ENCODE measurements at places on chromosomes 2 and 18.

DNA sequence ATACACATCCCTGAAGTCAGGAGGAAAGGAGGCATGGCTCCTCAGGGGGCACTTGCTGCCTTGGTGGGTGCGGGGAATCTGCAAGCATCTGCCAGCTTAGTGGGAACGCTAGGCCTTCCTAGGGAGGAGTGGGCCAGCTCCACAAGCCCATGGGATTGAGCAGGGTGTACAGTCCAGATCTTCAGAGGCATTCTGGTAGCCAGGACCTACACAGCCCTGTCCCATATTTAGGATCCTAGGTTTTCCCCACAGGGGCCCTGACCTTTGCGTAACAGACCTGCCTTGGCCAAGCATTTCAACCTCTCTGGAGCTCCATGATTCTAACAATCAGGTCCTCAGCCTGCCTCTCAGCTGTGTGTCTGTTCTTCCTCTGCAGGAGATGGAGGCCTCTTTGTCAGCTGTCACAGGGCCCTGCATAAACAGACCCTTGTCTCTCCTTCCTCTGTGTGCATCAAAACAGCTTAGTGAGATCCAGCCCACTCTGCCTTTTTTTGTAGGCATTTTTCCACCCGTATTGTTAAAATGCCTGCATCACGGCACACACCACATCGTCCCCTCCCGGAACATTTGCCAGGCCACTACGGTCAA is 140.2 kb upstream of the NDUFV2 start:
- no peak for DNase-seq

DNA sequence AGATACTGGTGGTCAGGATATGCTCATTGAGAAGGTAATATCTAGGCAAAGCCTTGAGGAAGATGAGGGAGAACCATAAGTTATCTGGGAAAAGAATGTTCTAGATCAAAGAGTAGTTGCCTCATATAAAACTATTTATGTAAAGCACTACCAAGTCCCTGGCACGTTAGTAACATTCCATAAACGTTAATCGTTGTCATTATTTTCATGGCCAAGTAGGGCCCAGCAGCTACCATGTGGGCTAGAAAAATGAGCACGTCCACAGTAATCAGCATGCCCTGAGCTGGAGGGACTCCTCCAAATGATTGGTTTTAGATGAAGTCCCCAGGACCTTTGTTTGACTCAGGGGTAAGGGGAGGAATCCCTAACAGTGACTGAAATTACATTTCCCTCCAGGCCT is 32.7 kb upstream of the AFTPH start:
- DNase-seq: no peak

DNA sequence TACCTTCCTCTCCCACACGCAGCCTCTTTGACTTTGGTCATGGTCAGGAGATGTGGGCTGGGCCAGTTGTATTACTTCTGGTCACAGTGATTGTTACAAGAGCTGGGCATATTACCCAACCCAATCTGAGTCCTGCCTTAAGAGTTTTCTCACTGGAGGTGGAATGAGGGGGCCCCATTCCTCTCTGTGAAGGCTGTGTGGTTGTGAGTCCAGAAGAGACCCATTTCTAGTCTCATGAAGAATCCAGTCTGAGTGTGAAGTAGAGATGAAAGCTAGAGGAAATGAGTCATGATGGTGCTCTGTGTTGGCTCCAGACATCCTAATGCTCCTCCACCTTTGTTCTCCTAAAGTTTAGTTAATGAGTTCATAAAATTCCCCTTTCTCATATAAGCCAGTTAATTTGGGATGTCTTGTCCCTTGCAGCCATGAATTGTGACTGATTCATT is 50.8 kb upstream of the RASGRP3 start:
- DNase-seq: no peak

GRCh38 chr2:239463541-239464165 is 62.8 kb upstream of the HDAC4 start:
- no peak for DNase-seq

DNA sequence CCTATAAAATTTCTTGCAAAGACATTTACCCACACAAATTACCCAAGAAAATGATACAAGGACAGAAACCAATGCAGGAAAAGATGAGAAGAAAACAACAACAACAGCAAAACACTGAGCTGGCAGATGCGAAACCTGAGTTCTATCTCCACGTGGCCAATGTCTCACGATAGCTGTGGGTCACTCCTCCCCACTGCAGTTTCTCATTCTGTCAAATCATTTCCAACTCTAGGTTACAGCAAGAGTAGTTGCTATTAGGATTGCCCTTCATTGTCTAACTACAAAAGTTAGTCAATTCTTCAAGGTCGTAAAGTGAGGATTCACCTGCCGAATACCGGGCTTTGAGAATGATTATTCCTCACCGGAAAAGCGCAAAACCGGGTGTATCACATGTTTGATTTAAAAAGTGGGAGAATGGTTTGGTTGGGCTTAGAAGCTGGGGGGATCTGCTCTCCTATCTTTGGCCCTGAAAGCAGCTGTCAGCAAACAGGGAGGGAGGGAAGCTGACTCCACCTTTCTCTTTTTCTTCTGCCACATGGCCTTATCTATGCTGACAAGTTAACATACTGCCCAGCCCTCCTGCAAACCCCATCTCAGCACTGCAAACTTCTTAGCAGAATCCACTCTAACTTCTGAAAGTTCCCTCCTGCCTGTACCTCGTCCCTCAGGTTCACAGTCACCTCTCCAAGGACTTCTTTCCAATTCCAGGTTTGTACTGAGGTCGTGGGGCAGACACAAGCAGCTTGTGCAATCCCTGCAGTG is 473.0 kb downstream of the SOX11 start:
- no peak for DNase-seq

DNA sequence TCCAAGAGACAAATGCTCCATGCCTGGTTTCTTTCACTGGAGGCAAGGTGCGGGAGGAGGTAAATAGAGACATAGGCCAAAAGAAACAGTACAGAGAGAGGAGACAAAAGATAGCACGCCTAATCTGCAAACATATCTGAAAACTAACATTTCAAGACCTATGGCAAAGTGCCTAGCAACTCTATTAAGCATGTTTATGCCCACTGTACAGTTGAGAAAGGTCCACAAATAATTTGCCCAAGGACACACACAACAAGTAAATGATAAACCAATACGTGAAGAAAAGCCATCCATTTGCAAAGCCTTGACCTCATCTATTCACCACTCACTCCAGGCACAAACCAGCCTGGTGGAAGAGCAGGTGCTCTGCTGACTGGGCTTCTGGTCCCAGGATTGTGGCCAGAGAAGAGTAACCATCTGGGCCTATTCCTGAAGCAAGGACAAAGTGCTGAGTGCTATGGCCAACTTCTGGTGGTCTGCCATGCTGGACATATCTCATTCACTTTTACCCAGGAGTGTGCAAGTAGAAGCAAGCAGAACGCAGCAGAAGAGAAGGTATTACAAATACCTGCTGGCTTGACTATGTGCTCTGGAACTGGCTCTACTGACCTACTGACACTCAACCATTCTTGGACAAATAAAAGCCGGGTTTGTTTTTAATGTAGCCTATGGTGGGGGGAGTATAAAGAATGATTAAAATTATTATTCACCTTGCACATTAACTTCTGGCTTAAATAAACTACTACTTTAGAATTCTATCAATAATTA is 25.3 kb downstream of the TMEM131 start:
- no peak for DNase-seq

DNA sequence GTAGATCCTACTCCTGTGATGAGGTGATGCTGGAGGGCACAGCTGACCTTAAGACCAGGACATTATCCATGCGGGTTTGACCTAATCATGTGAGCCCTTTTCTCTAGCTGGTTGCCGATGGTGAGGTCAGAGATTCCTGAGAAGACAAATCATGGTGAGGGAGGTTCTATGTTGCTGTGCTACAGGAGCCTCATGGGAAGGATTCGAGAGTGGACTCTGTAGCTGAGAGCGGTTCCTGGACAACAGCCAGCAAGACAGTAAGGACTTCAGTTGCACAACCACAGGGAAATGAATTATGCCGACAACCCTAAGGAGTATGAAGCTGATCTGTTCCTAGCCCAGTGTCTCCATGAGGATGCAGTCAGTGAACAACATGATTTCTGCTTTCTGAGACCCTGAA is 80.4 kb downstream of the EPB41L3 start:
- DNase-seq: no peak

DNA sequence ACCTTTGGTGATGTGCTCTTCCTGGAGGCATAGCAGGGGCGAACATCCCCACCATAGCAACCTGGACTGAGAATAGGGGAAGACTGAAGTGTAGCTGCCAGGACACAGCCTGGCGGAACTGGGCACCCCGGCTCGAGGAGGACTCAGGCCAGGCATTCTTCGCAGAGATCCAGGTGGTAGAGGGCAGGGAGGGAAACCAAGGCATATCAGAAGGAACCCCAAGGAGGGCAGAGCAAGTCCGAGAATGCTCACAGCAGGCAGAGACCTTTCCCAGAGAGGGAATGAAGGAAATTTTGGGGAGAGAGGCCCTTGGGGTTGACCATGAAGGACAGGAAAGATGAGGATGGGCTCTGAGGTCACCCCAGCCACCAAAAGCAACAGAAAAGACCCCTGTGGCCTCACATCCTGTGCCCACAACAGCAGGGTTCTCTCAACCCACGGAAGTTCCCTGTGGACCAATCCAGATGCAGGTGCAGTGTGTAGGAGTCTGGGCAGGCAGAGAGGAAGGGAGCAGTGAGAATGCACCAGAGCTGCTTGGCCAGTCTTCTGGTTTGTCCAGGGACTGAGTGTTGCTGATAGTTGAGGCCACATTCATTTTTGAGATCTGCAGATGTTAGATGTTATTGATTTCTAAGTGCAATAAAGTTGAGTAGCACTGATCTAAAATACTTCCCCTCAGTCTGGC is 136.9 kb downstream of the PXDN start:
- DNase-seq: no peak

GRCh38 chr2:52810460-52810859 is 957.1 kb upstream of the CHAC2 start:
- no peak for DNase-seq

GRCh38 chr2:28926847-28927246 is 32.4 kb downstream of the WDR43 start:
- DNase-seq: no peak

- DNase-seq: no peak
Observed at GRCh38 chr2:68911246-68911645, 40.0 kb upstream of the BMP10 start.

DNA sequence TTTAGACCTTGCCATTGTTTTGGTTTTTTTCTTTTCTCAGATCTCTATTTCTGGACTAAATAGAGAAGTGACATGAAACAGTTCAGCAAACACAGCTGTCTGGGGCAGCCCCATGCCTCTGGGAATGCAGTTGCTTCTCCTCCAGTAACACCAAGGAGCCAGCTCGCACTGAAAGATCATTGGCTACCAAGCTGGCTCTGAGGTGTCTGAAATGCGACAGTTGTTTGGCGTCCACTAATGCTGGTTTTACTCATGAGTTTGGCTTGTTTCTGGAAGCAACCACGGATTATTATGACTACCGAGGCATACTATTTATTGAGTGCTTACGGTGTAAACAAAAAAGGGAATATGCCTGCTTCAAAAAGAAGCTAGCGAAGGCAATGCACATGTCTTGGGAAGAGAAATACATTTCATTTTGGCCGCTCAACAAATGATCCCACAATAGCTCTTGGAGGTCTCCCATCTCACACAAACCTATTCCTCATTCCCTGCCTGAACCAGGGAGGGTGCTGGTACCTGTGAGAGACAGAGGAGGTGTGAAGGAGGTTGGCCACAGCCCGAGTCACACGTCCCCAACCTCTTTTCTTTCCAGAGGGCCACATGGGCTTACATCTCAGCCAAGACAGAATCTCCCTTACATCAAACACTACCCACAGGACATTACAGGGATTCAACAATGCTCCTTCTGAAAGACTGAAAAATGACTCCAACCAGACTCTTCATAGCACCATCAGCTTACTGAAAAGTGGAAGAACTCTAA is 37.5 kb upstream of the NEB start:
- peak; percentile 83 for DNase-seq

GRCh38 chr2:190103144-190103543 is 40.6 kb upstream of the MSTN start:
- no peak for DNase-seq

- DNase-seq: no peak
Observed at GRCh38 chr2:84493514-84493913, 22.8 kb upstream of the DNAH6 start.

DNA sequence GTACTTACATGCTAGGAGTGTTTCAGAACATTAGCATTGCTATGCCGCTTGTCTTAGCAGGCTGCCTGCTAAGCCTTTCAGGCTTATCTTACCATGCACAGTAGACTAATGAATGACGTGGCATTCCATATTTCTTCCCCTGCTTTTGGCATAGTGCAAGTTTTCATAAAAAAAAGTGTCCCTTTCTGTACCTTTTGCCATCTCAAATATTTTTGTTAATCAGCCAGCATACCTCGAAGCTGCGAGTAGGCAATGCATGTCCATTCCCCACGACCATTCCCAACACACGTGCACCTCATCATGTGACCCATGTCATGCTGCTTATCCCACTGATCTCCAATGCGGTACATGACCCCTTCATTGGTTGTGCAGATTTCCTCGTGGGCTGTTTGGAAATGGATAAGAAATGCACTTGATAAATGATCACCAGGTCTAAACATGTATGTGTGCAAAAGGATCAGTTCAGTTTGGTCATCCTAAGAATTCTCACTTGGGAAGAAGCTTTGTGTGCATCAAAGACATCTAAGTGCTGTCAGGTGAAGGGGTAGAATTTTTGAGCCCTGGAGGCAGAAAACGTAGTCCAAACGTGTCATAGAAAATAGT is 13.9 kb downstream of the FN1 start:
- DNase-seq: no peak

- DNase-seq: no peak
Observed at GRCh38 chr2:106851881-106852501, 34.0 kb downstream of the ST6GAL2 start.

DNA sequence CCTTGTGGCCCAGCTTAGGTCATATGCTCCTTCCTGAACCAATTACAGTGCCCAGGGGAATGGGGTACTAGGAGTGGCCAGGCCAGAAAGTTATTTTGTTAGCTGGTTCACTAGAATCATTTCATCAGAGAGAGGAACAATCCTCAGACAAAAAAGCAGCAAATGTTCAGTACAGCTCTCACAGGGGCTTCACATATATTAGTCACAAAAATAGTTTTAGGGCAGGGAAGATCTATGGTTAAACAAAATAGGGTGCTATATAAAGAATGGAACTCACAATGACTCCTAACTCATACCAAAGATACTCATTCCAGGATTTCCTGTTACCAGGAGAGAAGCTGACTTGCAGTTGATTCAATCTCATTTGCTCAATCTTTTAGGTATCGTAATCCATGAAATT is 71.0 kb downstream of the CWC22 start:
- no peak for DNase-seq

DNA sequence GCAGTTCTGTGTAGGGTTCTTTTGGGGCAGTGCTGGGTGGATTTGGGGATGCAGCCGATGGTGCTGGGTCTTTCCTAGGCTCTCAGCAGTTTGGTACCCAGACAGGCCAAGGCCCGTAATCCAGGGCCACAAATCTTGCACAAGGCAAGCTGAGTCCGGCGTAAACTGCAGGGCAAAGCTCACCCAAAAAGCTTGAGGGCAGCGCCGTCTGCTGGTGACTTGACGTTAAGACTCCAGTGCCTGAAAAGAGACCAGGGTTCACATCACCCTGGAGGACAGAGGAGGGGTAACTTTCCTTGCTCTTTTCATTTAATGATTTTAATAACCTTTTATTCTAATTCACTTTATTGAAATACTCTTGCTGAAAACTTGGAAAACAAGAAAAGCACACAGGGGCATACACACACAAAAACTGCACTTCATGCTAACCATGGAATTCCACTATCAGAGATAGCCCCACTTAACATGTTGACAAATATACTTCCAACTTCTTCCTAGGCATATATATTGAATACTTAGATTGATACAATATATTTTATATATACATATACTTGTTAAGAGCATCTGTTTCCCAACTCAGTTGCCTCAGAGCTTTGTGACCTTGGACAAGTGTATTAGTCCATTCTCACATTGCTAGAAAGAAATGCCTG is 38.9 kb downstream of the CNGA3 start:
- peak; percentile 76 for DNase-seq

GRCh38 chr2:158745866-158746382 is 49.2 kb upstream of the DAPL1 start:
- DNase-seq: no peak

All from germinal center (tissue), 1 donor.